ENCODE measurements at places on chromosomes 6 and 20. TPM values are rescaled to one million over a fixed set of nuclear protein-coding genes. Genes with fewer than 3 reads are reported as not detected.

The PGBD1 gene
- 0.52 TPM for total RNA-seq

The DUSP15 gene
- not detected for total RNA-seq

The TGM2 gene
- total RNA-seq = 0.73 TPM

The COL19A1 gene
- total RNA-seq = 9.1 TPM

The HTR1E gene
- total RNA-seq = not detected

The FIG4 gene
- total RNA-seq = 9.3 TPM

The FERMT1 gene
- under 0.01 TPM for total RNA-seq

The PGK2 gene
- total RNA-seq = not detected

The INSM1 gene
- total RNA-seq = not detected

The BIRC7 gene
- 0.21 TPM for total RNA-seq

The MAP3K7 gene
- 23.9 TPM for total RNA-seq

The RAMACL gene
- 0.73 TPM for total RNA-seq

The DYNLT2 gene
- total RNA-seq = 7.2 TPM

The SNAP91 gene
- total RNA-seq = not detected

The CDSN gene
- total RNA-seq = not detected

The CCDC170 gene
- total RNA-seq = 1.2 TPM

The CASS4 gene
- 13.4 TPM for total RNA-seq

The TREML4 gene
- not detected for total RNA-seq

The ANKEF1 gene
- total RNA-seq = 0.84 TPM

The GCNT2 gene
- total RNA-seq = 6.8 TPM

The MUC21 gene
- total RNA-seq = not detected

The TRMT11 gene
- 35.2 TPM for total RNA-seq

All from mononuclear cell (primary cell).